ENCODE measurements at places on chromosomes 7 and 10. TPM values are rescaled to one million over a fixed set of nuclear protein-coding genes. Genes with fewer than 3 reads are reported as not detected.

GRCh38 chr7:22577470-22578001 is 77.5 kb upstream of the STEAP1B start:
- peak overlapping the region; percentile 72 for H3K27ac ChIP-seq
- H3K36me3 ChIP-seq, result no peaks in the 10 kb centered on the region
- H3K4me3 ChIP-seq, result no peak overlapping the region
- peak; percentile 74 for DNase-seq
- H3K27me3 ChIP-seq, result no peaks in the 10 kb centered on the region
- H3K4me1 ChIP-seq, result no peaks in the 10 kb centered on the region

DNA sequence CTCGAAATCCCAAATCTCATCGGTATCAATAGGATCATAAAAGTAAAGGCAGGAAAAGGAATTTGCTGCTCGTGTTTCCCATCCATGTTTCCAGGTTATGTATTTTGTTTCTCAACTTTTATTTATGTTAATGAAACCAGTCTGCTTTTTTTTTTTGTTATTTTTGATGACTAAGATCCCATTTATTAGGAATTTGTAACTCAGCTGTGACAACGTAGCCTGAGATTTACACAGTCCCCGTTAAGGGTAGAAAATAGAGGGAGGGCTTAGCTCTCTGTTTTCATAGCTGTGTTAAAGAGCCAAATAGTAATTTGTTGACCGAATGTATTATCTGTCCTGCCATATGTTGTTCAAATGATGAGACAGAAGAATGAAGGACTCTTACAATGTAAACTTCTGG is 164.0 kb downstream of the MGMT start:
- H3K4me1 ChIP-seq, result no peaks in the 10 kb centered on the region
- H3K4me3 ChIP-seq, result no peak overlapping the region
- DNase-seq, result no peak
- H3K27me3 ChIP-seq, result no peaks in the 10 kb centered on the region
- H3K27ac ChIP-seq, result no peak overlapping the region
- H3K36me3 ChIP-seq, result no peaks in the 10 kb centered on the region

- H3K27me3 ChIP-seq, result no peaks in the 10 kb centered on the region
- no peaks in the 10 kb centered on the region for H3K36me3 ChIP-seq
- H3K4me1 ChIP-seq, result no peaks in the 10 kb centered on the region
- H3K27ac ChIP-seq, result no peak overlapping the region
- no peak for DNase-seq
Measured at GRCh38 chr7:36630112-36630650, 94.1 kb downstream of the AOAH start.

GRCh38 chr7:28686418-28686800 is 271.7 kb downstream of the TRIL start:
- H3K27me3 ChIP-seq, result no peaks in the 10 kb centered on the region
- peak overlapping the region; percentile 91 for H3K27ac ChIP-seq
- DNase-seq, result peak; percentile 47
- H3K36me3 ChIP-seq, result no peaks in the 10 kb centered on the region
- peak overlapping the region; percentile 38 for H3K4me3 ChIP-seq

DNA sequence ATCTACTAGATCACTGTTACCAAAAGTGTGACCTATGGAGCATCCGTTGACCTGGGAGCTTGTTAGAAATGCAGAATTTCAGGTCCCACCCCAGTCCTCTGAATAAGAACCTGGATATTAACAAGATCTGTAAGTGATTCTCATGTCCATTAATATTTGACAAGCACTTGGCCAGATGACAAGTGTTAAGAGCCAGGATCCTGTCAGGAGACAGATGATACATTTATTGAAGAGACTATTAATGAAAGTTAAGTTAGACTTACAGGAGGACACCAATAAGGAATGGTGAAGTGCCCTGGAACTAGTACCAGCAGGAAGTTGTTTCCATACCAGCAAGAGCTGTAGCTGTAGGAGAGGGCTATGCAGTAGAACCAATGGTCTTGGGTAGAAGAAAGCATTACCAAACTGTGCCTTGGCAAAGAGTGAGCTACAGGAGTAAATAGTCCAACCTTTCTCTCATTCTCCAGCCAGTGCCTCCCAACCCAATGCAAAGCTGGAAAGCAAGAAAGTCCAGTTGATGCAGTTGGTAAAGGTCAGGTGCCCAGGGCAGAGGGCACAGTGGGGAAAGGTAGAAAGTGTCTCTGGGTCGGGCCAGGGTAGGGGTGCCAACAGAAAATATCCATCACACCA is 35.3 kb upstream of the ADD3 start:
- no peak overlapping the region for H3K27ac ChIP-seq
- H3K36me3 ChIP-seq, result no peaks in the 10 kb centered on the region
- no peaks in the 10 kb centered on the region for H3K27me3 ChIP-seq
- no peak overlapping the region for H3K4me3 ChIP-seq
- no peaks in the 10 kb centered on the region for H3K4me1 ChIP-seq
- DNase-seq, result no peak

GRCh38 chr7:28224172-28224571 is 43.6 kb upstream of the JAZF1 start:
- no peaks in the 10 kb centered on the region for H3K36me3 ChIP-seq
- no peak for DNase-seq
- no peaks in the 10 kb centered on the region for H3K27me3 ChIP-seq
- H3K27ac ChIP-seq, result no peak overlapping the region
- no peak overlapping the region for H3K4me3 ChIP-seq
- no peaks in the 10 kb centered on the region for H3K4me1 ChIP-seq

- H3K36me3 ChIP-seq, result no peaks in the 10 kb centered on the region
- peak overlapping the region; percentile 82 for H3K27ac ChIP-seq
- H3K4me3 ChIP-seq, result peak overlapping the region; percentile 54
- no peak for DNase-seq
- H3K27me3 ChIP-seq, result no peaks in the 10 kb centered on the region
- no peaks in the 10 kb centered on the region for H3K4me1 ChIP-seq
Measured at GRCh38 chr10:43649185-43649523, 473 bp upstream of the ZNF32 start.

DNA sequence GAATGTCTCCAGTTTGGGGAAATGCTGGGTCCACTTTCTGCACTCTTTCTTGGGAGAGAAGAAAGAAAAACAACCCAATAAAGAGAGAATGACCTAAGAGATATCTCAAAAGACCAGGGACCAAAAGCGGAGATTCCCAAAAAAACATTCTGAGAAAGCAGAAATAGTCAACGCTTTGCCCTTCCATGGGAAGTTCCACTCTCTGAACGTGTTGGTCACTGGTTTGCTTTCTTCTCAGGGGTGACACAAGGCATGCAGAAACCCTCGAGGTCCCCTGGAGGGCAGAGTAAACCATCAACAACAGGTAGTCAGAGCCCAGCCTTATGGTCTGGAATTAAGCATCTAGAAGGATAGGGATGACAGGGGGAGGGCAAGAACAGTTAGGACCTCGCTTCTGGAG is 26.2 kb upstream of the AOAH start:
- no peak overlapping the region for H3K4me3 ChIP-seq
- no peak for DNase-seq

- H3K4me1 ChIP-seq, result no peaks in the 10 kb centered on the region
- H3K36me3 ChIP-seq, result no peaks in the 10 kb centered on the region
- no peak overlapping the region for H3K4me3 ChIP-seq
- DNase-seq, result no peak
- no peaks in the 10 kb centered on the region for H3K27me3 ChIP-seq
Measured at GRCh38 chr7:24786941-24787340, 29.7 kb upstream of the GSDME start.

GRCh38 chr10:61992671-61993668 is 91.5 kb downstream of the ARID5B start:
- no peaks in the 10 kb centered on the region for H3K27me3 ChIP-seq
- H3K36me3 ChIP-seq, result no peaks in the 10 kb centered on the region
- peak overlapping the region; percentile 85 for H3K27ac ChIP-seq
- H3K4me1 ChIP-seq, result peaks cover 13% of the 10 kb centered on the region
- H3K4me3 ChIP-seq, result no peak overlapping the region

GRCh38 chr10:59872892-59873463 is 33.4 kb downstream of the CCDC6 start:
- H3K27ac ChIP-seq, result peak overlapping the region; percentile 90
- DNase-seq, result peak; percentile 74
- no peaks in the 10 kb centered on the region for H3K36me3 ChIP-seq

DNA sequence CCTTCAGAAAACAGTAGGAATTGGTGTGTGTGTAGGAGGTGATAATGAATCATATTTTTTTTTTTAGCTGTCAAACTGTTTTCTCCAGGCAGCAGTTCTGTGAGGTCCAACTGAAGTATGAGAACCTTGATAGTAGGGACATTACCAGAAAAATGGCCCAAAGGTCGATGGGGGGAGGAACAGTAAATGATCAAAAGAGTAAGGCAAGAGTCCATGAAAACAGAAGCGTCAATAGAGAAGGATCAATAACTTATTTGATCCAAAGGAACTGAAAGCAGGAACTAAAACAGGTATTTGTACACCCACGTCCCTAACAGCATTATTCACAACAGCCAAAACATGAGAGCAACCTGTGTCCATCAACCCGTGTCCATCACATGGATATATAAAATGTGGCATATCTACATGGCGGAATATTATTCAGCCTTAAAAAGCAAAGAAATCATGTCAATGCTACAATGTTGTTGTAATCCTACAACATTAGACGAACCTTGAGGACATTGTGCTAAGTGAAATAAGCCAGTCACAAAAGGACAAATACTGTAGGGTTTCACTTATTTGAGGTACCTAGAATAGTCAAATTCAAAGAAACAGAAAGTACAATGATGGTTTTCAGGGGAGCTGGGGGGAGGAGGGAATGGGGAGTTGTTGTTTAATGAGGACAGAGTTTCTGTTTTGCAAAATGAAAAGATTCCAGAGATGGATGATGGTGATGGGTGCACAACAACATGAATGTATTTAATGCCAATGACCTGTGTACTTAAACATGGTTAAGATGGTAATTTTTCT is 214.0 kb upstream of the KLF14 start:
- no peak for DNase-seq
- H3K27me3 ChIP-seq, result no peaks in the 10 kb centered on the region
- H3K4me3 ChIP-seq, result no peak overlapping the region
- no peaks in the 10 kb centered on the region for H3K4me1 ChIP-seq
- peak overlapping the region; percentile 87 for H3K27ac ChIP-seq

DNA sequence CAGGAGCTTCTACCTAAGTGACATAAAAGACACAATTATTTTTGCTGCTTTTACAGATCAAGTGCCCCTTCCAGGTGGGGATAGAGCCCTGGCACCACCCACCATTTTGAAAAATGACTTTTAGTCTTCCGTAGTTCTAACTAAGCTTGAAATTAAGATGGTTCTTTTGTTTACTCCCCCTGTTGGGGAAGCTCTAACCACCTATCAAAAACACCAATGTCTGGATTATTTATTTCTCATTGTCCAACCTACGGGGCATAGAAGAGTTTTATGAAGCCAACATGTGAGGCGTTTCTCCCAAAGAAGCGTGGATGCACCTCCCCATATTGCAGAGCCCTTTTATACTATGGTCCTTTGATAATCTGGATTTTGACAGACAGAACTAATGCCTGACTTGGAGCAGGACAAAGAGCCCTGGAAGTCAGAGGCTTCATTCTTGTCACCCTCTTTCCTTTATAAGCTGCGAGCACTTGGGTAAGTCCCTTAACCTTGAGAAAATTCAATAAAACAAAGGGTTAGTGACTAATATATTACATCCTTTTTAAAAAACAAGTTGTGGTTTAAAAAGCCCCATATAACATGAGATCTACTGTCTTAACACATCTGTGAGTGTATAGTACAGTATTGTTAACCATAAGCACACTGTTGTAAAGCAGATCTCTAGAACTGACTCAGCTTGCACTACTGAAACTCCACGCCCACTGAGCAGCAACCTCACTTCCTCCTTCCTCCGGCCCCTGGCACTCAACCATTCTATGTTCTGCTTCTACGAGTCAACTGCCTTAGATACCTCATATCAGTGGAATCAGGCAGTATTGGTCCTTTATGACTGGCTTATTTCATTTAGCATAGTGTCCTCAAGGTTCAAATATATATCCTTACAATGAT is 67.5 kb downstream of the ATXN7L1 start:
- H3K4me1 ChIP-seq, result no peaks in the 10 kb centered on the region
- H3K27me3 ChIP-seq, result no peaks in the 10 kb centered on the region
- no peaks in the 10 kb centered on the region for H3K36me3 ChIP-seq
- no peak for DNase-seq

GRCh38 chr10:78634835-78635234 is 433.9 kb upstream of the ZMIZ1 start:
- H3K36me3 ChIP-seq, result no peaks in the 10 kb centered on the region
- H3K4me1 ChIP-seq, result peaks cover 15% of the 10 kb centered on the region
- H3K4me3 ChIP-seq, result no peak overlapping the region
- DNase-seq, result no peak
- H3K27ac ChIP-seq, result peak overlapping the region; percentile 49
- no peaks in the 10 kb centered on the region for H3K27me3 ChIP-seq

DNA sequence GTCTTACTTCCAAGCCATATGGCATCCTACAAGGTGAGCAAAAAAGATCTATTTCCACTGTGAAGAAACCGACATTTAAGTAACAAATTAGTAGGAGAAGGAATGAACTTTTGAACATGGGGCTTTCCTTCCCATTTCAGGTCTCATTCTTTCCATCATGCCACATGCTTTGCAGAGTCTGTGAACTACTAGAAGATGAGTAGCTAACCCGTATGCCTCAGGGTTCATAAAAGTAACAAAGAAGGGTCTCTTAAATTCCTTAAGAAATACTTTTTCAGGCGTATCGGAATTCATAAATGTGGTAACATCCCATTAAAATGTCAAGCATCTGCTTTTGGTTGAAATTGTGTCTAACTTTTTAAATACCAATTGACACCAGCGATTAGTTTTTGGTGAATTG is 81.3 kb upstream of the TNS3 start:
- H3K4me3 ChIP-seq, result no peak overlapping the region
- no peaks in the 10 kb centered on the region for H3K4me1 ChIP-seq
- no peak for DNase-seq
- no peaks in the 10 kb centered on the region for H3K36me3 ChIP-seq
- no peaks in the 10 kb centered on the region for H3K27me3 ChIP-seq

DNA sequence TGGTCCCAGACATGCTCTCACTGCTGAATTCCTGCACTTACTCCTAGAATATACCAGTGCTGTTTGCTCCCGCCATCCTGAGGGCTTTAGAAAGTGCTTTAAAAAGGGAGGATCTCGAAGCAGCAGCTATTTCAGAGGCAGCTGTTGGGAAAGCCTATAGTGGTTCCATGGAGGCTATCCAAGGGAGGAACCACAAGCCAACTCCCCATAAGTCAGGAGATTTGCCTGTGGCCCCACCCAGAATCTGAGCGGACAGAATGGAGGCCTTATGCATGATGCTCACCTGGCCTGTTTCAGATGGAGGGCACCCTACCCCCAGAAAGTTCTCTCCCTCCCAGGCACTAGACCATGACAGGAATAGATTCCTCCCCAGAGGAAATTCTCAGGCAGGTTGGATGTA is 2.3 kb upstream of the KCNIP2 start:
- no peaks in the 10 kb centered on the region for H3K27me3 ChIP-seq
- H3K4me3 ChIP-seq, result no peak overlapping the region
- H3K27ac ChIP-seq, result no peak overlapping the region

- H3K27ac ChIP-seq, result no peak overlapping the region
- no peak overlapping the region for H3K4me3 ChIP-seq
- DNase-seq, result no peak
- no peaks in the 10 kb centered on the region for H3K36me3 ChIP-seq
Measured at GRCh38 chr7:65938336-65938895, 43.6 kb downstream of the GUSB start.

The ACSM6 gene
- total RNA-seq, result not detected

The OR2A7 gene
- not detected for total RNA-seq

The ANKRD30A gene
- not detected for total RNA-seq

The MSMB gene
- total RNA-seq, result not detected

The ENTPD1 gene
- total RNA-seq, result 54.1 TPM

The TCERG1L gene
- not detected for total RNA-seq

The SPDYE5 gene
- not detected for total RNA-seq

The PTPRZ1 gene
- 9.1 TPM for total RNA-seq

The ASB10 gene
- not detected for total RNA-seq

The OR2A1 gene
- not detected for total RNA-seq

The FFAR4 gene
- total RNA-seq, result not detected

The SEMA3E gene
- total RNA-seq, result 3.3 TPM

The ZPBP gene
- total RNA-seq, result not detected

All from uterus (tissue), 4 donors.